ENCODE measurements at places on chromosomes 7 and 10.

DNA sequence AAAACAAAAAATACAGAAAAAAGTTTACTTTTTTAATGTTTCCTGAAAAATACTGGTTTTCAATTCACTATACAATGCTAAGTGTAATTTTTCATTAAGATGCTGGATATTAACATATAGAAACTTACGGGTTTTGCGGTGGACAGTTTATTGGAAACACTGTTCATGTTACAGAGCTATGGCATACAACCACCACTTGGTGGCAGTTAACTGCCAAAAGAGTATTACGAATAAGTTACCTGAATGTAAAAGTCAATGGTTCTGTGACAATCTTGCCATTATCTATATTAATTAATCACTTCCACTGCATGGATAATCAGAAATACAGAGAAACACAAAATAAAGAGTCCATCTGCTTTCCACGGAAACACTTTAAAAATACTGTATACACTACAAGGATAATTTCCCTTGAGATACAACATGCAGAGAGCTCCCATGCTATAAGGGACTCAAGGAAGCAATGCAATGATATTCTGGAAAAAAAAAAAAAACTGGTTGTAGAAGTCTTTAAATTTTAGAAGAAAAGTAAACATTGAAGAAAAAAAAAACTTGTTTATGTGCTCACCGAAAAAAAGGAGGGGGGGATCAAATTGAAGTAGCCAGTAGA is 97.0 kb downstream of the TPK1 start:
- DNase-seq, result peak; percentile 24

- no peak for DNase-seq
Observed at GRCh38 chr7:21969822-21970221, 24.1 kb upstream of the CDCA7L start.

- no peak for DNase-seq
Observed at GRCh38 chr10:86355571-86356038, 11.0 kb downstream of the GRID1 start.

GRCh38 chr10:34254596-34254995 is 560.5 kb downstream of the PARD3 start:
- DNase-seq, result no peak

- no peak for DNase-seq
Observed at GRCh38 chr10:1664333-1664964, 72.9 kb downstream of the ADARB2 start.

DNA sequence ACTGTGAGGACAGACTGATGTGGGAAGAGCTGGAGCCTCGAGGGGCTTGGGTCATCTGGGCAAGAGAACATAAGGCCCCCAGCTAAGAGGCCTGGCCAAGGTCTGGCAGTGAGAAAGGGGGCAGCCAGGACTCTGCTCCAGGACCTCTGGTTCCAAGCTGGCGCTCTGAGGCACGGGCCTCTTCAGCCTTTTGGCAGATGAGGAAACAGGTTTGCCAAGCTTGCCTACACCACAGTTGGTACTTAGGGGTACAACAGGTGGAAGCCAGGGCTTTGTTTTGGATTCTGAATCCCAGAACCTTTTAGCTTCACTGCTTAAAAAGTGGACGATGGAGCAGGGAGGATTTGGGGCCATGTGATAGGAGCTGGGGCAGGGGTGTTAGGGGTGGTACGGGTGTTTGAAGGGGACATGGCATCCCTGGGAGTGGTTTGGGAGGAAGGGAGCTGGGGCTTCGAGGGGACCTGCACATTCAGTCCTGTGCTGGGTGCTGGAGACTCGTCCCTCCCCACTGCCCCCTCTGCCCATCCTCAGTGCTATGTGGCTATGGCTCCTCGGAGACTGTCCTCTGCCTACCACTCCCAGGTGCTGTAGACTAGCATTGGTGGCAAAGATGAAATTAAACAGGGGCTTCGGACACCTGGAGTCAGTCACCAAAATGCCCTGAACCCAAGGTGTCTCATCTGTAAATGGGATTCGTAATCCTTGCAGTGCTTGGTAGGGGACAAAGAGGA is 30.3 kb downstream of the ZNF775 start:
- DNase-seq, result no peak

DNA sequence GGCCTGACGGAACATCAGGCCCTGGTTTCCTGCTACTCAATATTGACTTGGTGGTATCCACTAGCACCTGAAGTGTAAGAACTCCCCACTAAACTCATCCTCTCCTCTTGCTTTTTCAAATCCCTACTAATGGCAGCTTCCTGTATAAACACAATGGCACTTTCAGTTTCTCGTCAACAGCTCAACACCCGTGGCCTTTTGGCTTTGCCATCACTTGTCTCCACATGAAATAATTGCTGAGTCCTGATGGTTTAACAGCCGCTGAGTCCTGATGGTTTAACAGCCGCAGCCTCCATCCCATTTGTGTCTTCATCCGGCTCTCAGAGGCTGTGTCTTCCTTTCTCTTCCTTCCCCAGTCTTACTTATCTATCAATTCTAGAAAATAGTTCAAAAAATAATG is 261.4 kb upstream of the PITRM1 start:
- no peak for DNase-seq

- no peak for DNase-seq
Observed at GRCh38 chr10:34959321-34959720, 130.8 kb downstream of the CUL2 start.

GRCh38 chr7:120005720-120006119 is 267.3 kb upstream of the KCND2 start:
- DNase-seq, result no peak

DNA sequence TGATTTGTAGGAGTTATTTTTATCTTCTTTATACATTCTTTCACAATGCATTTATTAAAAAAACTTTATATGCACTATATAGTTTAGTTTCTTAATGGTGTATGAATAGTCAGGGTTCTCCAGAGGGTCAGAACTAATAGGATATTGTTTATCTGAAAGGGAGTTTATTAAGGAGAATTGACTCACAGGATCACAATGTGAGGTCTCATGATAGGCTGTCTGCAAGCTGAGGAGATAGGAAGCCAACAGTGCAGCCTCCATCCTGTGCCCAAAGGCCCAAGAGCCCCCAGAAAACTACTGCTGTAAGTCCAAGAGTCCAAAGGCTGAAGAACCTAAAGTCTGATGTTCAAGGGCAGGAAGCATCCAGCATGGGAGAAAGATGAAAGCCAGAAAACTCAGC is 192.8 kb upstream of the AHR start:
- DNase-seq, result no peak

GRCh38 chr7:51316262-51316665 is 345 bp downstream of the COBL start:
- no peak for DNase-seq

DNA sequence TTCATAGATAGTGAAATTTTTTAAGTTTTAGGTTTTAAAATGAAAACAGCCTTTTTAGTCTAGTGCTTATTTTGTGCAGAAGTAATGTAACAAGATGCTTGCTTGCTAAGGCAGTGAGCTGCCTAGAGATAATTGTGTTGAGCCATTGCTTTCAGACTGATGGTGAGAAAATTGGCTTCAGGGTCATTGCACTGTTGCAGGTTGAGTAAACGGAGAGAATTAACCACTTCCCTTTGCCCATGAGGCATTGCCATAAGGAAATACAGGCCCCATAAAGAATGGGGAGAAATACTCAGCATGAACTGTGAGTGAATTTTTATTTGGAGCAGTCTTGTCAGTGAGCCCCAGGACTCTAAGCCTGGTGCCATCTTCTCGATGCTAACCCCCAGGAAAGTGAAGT is 140.5 kb downstream of the LRRC4 start:
- DNase-seq, result no peak

DNA sequence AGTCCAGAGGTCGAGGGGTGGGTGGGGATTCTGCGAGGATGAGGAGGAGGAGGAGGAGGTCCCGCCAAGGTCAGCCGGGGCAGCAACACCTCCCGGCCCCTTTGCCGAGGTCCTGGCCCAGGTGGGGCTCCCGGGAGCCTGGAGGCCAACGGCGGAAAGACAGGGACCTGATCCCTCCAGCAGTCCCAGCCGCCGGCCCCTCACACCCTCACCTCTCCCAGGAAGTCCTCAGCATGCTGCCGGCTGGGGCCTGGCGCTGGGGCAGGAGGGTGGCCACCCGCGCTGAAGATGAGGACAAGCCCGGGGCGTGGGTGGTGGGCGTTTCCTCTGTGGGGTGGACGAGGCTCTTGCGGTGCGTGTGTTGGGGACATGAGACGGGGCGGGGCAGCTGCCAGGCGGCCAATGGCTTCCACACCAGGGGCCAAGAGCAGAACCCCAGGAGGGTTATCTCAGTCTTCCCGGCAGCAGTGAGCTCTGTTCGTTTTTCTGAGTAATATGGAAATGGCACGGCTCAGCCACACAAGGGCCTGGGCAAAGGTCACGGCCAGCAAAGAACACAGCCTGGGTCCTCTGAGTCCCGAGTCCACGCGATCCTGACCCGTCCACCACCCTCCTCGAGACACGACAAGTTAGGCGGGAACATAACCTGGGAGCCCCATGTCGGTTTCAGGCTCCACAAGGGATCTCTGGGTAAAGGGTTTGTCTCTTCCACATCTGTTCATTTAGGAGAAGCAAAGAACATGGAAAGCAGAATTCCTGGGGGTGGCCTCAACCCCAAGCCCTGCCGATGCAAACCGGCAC is 82.9 kb upstream of the PDGFA start:
- no peak for DNase-seq

- no peak for DNase-seq
Observed at GRCh38 chr10:110269374-110270318, 35.1 kb downstream of the SMNDC1 start.

DNA sequence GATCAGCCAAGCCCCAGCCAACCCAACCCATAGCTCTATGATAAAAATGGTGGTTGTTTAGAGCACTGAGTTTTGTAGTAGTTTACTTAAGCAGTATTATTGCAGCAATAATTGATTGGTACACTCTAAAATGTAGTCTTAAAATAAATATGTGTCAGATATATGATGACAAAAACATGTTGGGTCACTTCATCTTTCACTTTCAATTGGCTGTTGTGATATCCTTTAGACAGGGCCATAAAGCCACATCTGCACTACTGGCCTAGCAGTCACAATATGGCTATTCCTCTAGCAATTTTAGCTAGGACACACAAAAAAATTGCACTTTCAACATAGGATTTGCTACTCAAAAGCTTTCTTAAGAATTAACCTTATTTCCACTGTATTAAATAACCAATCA is 5.9 kb upstream of the CAV1 start:
- no peak for DNase-seq

DNA sequence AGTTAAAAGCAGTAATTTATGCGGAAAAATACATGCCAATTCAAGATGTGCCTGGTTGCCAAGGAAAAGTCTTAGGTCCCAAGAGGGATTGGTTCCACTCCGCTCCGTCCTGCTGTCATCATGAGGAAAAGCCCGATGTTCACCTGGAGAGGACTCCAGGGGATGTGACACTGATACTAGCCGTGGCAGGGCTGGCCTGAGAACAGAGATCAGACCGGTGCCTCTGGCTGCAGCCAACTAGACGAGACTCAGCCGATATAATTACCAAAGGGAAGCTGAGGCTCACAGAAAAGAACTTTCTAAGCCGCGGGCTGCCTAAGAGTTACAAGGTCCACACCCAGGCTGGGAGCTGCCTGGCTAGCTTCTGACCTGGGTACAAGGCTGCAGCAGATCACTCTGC is 81.3 kb upstream of the UNC5B start:
- DNase-seq, result no peak

DNA sequence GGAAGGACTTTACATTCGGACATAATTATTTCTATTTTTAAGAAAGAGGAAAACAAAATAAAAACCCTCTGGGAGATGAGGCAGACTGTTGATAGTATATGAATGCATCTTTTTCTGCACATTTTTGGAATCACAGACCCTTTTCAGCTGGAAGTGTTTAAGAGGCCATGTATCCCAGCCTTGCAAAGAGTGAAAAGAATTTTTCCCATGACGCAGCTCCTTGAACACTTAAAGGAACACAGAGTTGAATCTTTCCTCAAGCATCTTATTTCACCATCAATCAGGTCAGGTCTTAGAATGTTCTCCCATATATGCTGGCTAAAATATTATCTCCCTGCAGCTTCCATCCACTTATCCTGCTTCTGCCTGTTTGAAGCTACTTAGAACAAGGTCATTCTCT is 45.9 kb upstream of the PAPSS2 start:
- no peak for DNase-seq

- no peak for DNase-seq
Observed at GRCh38 chr10:127442220-127442525, 106.9 kb upstream of the NPS start.

GRCh38 chr7:131370523-131370968 is 42.9 kb downstream of the MKLN1 start:
- peak; percentile 17 for DNase-seq

DNA sequence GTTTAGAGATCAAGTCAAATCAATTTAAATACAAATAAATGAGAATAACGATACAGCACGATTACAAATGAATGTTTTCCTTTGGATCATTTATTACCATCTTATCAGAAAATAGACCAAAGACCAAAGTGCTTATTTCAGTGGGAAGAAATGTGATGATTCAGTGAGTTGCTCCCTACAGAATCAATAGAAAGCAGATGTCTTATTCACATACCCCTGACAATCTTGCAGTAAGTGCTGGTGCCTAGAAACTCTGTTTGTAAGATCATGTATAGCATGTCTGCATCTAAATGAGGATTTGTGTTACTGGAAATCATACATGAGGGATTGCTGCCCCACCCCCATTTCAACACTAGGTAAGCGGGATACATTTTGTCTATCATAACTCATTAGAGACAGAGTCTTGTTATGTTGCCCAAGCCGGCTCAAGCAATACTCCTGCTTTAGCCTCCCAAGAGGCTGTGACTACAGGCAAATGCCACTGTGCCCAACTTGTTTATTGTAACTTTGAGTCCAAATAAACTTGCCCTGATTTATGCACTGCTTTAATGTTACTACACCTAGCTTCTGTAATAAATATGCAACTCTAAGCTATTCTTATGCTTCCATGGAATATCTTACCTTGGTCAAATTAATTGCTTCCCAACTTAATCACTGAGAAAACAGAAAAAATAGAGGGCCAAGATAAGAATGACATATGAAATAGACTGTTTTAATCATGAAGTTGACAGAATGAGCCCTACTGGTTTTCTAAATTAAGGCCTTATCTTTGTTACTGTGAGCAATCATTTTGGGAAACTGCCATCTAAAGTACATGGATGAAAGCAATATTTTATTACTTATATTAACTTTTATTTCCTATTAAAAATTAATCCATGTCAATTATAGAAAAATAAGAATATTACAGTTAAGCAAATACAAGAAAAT is 82.5 kb downstream of the AHR start:
- no peak for DNase-seq

GRCh38 chr7:157851501-157852067 is 514.8 kb downstream of the DNAJB6 start:
- no peak for DNase-seq

- DNase-seq, result no peak
Observed at GRCh38 chr10:94349327-94349726, 13.4 kb downstream of the NOC3L start.

GRCh38 chr7:37510043-37510634 is 61.5 kb upstream of the ELMO1 start:
- DNase-seq, result peak; percentile 34

All from iPS-NIHi11 (cell line).